ENCODE measurements at places on chromosomes 2 and 18.

- DNase-seq, result no peak
These were observed 71.2 kb upstream of the FOSL2 start for GRCh38 chr2:28321426-28321825.

- DNase-seq, result no peak
These were observed 35.5 kb downstream of the RPRD1A start for GRCh38 chr18:36031903-36032302.

- DNase-seq, result no peak
These were observed 2.9 kb downstream of the MXD1 start for GRCh38 chr2:69917852-69918251.

DNA sequence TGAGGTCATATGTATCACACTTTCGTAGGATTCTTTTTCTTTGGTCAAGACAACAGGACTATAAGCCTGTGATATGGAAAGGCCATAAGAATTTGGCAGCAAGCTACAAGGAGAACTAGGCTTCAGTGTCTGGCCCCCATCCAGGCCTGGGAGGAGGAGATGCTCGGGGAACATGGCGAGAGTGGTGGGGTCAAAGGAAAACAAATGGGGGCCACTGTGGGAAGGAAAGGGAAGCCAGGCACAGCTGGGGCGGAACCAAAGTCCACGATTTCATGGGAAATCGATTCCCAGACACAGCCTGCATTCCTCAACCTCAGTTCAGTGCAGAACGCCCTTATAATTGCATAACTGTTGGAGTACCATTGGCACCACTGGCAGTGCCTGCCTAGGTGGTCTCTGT is 58.2 kb downstream of the MBP start:
- DNase-seq, result no peak

GRCh38 chr2:102460467-102460866 is 12.6 kb upstream of the SLC9A4 start:
- no peak for DNase-seq

DNA sequence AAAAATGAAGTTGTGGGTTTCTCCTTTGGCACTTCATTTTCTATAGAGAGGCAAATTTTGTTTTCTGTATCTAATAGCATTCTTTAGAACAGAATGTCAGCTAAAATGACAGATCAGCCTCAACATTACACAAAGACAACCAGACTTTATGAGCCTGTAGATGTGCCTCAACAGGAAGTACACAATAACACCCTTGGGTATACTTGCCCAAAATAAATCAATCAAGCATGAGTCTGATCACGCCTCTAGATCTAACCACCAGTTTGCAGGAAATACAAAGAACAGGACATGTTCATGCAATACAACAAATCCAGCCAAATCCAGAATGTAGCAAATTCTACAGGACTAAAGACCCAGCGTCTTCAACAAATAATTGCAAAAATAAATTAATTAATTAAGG is 11.2 kb upstream of the DAPL1 start:
- no peak for DNase-seq

GRCh38 chr2:195961873-195962272 is 106.8 kb downstream of the DNAH7 start:
- no peak for DNase-seq

GRCh38 chr2:42725657-42726056 is 38.3 kb downstream of the OXER1 start:
- DNase-seq, result no peak

DNA sequence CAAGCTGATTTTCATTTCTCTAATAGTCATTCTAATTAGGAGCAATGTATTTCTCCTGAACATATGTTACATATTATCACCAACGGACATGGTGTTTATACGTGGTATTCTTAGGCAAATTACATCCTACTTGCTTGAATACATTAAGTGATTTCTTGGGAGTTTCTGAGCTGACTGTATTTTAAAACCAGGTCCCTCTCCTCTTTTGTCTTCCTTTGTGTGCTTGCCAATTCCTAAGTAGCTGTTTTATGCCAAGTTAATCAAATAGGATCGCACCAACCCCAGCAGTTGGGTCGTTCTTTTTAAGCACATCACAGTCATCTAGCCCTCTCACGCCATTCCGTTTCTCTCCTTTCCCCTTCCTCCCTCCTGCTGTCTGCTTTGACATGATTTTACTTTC is 75.4 kb upstream of the MAP2 start:
- DNase-seq, result no peak

DNA sequence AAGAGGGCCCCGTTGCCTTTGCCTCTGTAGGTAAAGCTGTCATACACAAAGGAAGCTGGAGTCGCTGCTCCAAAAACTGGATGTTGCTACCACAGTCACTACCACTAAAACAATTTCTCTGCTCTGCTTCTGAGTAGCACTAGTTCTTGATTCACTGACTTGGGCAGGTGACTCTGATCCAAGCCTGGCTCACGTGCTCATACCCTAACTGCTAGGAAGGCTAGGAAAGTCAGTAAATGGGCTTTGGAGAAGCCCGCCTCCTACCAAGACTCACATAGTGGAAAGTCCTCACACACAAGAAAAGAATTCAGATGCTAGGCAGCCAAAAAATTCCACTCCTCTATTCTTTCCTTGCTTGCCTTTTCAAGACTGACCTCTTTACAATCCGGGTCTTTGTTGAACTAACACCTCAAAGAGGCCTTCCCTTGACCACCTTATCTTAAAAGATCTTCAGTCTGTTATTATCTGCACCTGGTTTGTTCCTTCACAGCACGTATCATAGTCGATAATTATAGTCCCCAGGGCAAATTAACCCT is 11.4 kb upstream of the DYNC1I2 start:
- no peak for DNase-seq

GRCh38 chr18:38241216-38241615 is 675.6 kb upstream of the CELF4 start:
- DNase-seq, result no peak

GRCh38 chr2:10393640-10393982 is 54.5 kb downstream of the ODC1 start:
- no peak for DNase-seq

DNA sequence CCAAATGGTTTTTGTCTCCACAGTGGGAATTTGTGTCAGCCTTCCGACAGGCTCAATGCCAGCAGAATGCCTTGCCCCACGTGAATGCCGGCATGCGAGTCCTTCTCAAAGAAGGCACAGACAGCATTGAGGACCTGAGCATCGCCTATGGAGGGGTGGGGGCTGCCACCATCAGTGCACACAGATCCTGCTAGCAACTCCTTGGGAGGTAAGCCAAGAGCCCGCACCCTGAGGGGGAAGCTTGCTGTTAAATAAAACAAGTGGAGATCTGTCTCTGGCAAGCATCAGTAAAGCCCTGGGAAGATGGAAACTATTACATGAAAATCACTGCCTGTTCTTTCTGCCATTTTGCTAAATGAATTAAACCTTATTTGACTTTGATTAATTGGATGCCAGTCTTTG is 67.5 kb upstream of the BZW1 start:
- DNase-seq, result no peak

GRCh38 chr2:235613649-235614048 is 119.8 kb downstream of the AGAP1 start:
- DNase-seq, result no peak

GRCh38 chr2:229642371-229642770 is 72.0 kb downstream of the DNER start:
- no peak for DNase-seq

DNA sequence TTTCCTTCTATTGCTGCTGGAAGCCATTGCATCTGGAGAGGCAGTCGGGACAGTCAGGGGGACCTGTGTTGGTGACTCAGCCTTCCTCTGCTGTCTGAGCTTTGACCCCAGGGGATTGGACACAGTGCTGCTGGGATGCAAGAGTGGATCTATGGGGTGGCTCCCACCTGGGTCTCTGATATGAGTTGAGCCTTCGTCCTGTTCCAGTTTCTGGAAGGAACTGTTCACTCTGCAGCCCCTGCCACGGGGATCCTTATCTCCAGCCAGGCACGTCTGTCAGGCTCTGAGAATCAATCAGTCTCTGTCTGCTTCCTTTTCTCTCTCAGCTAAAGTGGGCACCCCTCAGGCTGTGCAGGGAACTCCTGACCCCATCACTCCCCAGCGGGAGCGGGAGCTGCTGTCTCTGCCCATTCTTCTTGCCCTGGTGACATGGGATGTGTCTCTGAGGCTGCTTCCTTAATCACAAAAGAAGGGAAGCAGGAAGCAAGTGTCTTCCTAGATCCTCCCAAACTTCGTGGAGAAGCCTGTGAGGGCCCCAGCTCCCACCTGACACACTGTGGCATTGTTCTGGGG is 51.7 kb downstream of the ARHGAP28 start:
- DNase-seq, result no peak

DNA sequence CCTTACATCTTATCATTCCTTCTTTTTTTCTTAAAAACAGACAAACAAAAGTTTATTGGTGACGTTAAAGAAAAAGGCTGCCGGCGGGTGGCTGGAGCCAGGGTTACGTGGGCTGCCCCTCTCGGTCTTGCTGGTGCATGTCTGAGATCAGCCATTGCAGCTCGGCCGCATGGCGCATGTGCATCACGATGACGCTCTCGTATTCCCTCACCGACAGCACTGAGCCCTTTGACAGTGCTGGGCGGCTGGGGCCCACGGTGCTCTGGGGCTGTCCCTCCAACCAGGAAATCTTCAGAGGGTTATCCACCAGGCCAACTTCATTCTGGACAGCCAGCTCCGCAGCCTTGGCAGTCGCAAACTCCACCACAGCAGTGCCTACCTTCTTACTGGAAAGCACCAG is 1081.8 kb upstream of the TMEFF2 start:
- DNase-seq, result no peak

DNA sequence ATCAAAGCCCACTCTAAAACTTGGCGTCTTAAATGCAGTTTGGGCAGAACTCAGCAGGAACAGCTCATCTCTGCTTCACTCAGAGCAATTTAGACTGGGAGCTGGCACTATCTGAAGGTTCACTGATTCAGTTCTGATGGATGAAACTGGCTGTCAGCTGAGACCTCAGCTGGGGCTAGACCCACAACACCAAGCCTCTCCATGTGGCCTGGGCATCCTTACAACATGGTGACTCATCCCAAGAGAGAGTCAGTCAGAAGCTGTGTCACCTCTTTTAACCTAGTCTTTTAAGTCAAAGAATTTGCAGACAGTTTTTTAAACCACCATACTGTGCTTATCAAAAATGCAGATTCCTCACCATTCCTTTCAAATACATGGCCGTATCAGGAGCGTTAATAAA is 62.6 kb upstream of the ZNF397 start:
- no peak for DNase-seq

- no peak for DNase-seq
These were observed 9.0 kb downstream of the CAPN10 start for GRCh38 chr2:240595381-240596079.

DNA sequence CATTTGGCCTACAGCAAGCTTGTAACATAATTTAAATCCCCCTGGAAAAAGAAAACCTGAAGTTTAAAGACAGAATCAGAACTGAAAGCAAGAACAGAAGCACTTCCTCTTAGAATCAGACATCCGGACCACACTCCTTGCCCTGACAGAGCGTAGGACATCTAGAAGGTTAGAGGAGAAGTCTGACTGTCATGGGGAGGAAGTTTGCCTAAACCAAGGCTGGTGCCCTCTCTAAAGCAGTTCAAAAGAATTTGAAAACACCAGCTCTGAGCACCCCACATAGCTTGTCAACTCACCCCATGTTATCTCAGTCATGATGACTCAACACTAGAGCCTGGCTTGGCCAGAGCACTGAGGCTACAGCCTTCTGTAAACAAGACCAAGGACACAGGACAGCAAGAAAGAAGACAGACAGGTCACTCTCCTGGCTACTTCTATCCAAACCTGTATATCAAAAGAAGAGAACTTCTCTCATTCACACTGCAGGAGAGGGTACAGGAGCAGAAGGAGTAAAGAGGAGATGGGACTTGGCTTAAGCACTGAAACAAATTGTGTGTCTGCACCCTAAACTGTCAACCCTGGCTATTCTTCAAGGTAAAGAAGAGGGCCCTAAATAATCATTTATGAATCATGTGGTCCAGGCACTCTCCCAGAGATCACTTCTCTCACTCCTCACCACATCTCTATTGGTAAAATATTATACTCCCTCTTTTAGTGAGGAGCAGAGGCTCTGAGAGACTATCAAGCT is 198.6 kb downstream of the MEMO1 start:
- DNase-seq, result no peak

GRCh38 chr2:203989521-203989920 is 53.0 kb downstream of the ICOS start:
- no peak for DNase-seq

DNA sequence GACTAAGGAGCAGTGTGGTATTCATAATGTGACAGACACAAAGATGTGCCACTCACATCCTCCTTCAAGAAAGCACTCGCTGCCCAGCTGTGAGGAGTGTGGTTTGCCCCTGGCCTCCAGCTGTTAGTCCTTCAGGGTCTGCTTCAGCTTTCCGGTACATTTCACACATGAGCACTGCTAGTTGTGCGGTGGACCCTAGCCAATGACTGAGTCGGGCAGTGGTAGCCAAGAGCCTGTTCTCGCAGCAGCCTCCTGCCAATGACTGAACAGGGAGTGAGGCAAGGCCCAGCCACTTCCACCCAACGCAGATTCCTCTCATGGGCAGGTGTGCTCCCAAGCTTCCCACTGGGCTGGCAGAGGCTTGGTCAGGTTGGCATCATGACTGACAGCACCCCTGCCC is 254.3 kb downstream of the RBM43 start:
- DNase-seq, result no peak

- no peak for DNase-seq
These were observed 49.6 kb upstream of the ITSN2 start for GRCh38 chr2:24409700-24410556.

- no peak for DNase-seq
These were observed 282.8 kb downstream of the AGPS start for GRCh38 chr2:177675350-177675821.

DNA sequence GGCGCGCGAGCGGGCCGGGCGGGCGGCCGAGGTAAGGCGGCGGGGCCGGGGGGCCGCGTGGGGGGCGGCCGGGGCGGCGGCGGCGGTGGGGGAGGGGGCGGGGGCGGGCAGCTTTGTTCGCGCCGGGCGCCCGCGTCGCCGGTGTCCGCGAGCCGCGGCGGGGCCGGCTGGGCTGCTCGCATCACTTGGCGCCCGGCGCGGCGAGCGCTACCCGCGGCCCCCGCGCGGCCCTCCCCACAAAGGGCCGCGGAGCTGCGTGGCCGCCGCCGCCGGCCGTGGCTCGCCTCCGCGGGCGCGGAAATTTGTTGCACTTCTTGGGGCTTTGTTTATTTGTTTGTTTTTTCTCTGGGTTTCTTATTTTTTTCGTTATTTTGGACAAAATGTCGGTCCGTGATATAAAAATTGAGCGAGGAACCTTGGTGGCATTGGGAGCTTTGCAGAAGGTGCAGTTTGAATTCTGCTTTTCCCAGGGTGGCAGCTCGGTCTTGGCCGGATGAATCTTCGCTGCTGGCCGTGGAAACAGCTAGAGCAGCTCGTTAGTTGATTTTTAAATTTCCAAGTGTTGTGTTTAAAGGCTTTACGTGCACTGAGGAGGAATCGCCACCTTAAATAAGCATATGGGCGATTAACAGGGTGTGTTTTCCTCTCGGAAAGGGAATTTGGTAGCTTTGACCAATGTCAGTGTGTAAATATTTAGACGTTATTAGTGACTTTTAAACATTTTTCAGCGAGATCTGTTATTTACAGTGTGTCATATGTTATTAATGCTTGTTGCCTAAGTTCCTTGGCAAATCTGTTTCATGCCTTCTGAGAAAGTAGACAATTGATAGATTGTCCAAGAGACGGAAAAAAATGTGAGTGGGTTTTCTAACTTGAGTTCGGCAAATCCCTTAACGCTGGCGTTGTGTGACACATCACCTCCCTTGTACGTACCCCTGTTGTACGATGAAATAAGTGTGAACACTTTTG is 822 bp downstream of the UBE2E3 start:
- DNase-seq, result no peak
